ENCODE measurements at places on chromosomes 16 and 17. TPM values are rescaled to one million over a fixed set of nuclear protein-coding genes. Genes with fewer than 3 reads are reported as not detected.

CIBAR2 gene
- total RNA-seq = not detected

KRTAP9-3 gene
- not detected for total RNA-seq

GRCh38 chr17:4887581-4887980 lies 11.8 kb upstream of the C17orf107 start:
- no peak overlapping the region for H3K4me3 ChIP-seq
- peaks cover 4% of the 10 kb centered on the region for H3K36me3 ChIP-seq
- DNase-seq = no peak
- no peaks in the 10 kb centered on the region for H3K4me1 ChIP-seq

- H3K27me3 ChIP-seq = no peaks in the 10 kb centered on the region
- DNase-seq = no peak
- H3K4me3 ChIP-seq = no peak overlapping the region
- no peak overlapping the region for H3K27ac ChIP-seq
- H3K4me1 ChIP-seq = no peaks in the 10 kb centered on the region
These were observed 30.7 kb downstream of the WWOX start for GRCh38 chr16:78130083-78130608.

Measured in heart left ventricle (tissue), 16 donors.